ENCODE measurements at places on chromosomes 4 and X.
A peak's percentile ranks its signal among the peaks of the same experiment; 100 is the strongest.

- no peaks in the 10 kb centered on the region for H3K27me3 ChIP-seq
- no peaks in the 10 kb centered on the region for H3K36me3 ChIP-seq
- no peak overlapping the region for H3K27ac ChIP-seq
- no peaks in the 10 kb centered on the region for H3K4me1 ChIP-seq
These were observed 66.5 kb downstream of the TIGD2 start for GRCh38 chr4:89177807-89178206.

DNA sequence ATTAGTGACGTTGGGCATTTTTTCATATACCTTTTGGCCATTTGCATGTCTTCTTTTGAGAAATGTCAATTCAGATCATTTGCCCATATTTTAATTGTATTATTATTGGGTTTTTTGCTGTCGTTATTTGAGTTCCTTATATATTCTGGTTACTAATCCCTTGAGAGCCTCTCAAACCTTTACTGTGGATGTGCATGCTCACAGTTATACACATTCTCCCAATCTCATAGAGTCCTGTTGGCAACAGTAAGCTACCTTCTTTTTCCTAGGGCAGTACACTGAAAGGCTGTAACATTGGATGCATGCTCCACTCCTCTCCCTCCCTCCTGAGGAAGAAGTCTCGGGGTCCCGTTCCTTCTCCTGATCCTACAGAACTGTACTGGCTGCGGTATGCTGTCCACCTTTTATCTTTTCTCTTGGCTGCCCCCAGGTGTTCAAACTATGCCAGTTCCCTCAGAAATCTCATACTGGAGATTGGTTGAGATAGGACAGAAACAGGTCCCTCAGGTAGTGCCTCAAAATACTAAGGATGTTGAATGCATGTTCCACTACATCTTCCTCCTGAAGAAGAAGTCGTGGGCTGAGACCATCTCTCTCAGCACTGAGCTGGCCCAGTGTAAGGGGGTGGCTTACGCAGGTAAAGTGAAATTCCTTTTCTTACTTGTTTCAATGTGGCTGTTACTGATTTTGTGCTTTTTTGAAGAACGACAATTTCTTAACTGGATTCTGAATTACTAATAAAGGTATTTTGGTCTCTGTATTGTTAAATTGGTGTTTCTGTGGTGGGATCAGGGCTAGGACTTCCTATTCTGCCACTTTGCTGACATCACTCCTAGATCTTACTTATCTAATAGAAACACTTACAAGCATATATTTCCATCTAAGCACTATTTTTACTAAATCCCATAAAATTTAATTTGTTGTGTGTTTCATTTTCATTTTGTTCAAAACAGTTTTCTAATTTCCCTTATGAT is 145.4 kb upstream of the HUWE1 start:
- H3K36me3 ChIP-seq: no peaks in the 10 kb centered on the region
- DNase-seq: no peak

GRCh38 chr4:41787931-41788330 is 39.4 kb upstream of the PHOX2B start:
- DNase-seq: no peak
- H3K4me3 ChIP-seq: no peak overlapping the region
- no peaks in the 10 kb centered on the region for H3K4me1 ChIP-seq
- H3K27ac ChIP-seq: no peak overlapping the region

DNA sequence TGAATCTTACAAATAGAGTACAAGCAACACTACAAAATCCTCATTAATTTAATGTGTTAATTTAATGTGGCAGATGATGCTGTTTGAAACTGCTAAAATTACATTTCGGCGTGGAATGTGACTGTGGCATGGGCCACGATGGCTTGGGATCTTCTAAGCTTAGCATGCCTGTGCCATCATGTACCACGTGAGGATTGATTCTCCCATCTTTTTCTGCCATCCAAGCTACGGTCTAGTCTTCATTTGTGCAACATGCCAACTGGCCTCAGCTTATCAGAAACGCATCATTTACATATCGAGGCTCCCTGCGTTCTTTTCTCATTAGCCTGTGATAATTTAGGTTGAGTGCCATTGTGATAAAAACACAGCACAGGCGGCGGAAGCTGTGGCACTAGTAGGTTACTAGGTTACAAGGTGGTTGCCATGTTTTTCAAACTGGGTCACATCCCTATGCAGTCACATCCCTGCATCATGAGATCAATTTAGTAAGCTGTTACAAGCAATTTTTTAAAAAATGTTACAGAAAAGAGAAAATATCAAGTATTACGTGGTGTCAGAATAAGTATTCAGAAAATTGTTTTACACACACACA is 189.9 kb upstream of the RBPJ start:
- no peaks in the 10 kb centered on the region for H3K36me3 ChIP-seq
- H3K4me3 ChIP-seq: no peak overlapping the region
- H3K27me3 ChIP-seq: no peaks in the 10 kb centered on the region

DNA sequence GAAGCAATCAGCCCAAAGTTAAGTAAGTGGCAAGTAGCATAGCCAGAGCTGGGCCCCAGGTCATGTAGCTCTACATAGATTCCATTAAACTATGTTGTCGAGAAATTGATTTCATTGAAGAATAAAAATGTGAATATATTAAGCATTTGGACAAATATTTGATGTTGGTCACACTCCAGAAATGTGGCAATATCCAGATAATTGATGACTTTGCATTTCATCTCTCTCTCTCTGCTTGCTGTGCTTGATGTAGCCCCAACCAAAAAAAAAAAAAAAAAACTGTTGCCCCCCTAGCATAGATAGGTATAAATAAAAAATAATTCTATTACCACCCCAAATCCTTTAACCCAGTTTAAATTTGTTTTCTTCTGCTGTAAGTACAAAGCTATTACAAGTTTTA is 7.5 kb upstream of the NDST3 start:
- no peaks in the 10 kb centered on the region for H3K27me3 ChIP-seq
- DNase-seq: no peak
- no peaks in the 10 kb centered on the region for H3K36me3 ChIP-seq

- no peaks in the 10 kb centered on the region for H3K4me1 ChIP-seq
- DNase-seq: no peak
- H3K4me3 ChIP-seq: no peak overlapping the region
These were observed 102.2 kb downstream of the SLC2A9 start for GRCh38 chr4:9919047-9919446.

DNA sequence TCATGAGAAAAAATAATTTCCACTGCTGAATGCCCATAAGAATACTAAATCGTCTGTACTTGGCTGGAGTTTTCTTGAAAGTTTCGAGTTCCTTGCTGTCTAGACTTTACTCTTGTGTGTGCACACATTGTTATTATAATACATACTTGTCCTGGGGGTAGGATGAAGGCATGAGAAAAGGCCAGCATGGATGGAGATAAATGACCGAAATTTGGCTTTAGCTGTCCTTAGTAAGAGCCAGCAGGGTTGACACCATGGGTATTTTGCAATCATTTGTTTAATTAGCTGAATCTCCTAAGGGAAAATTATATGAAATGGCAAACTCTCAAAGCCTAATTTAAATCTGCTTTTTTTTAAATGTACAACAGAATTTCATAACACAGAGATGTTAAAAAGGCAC is 641.6 kb downstream of the ADGRL3 start:
- H3K4me3 ChIP-seq: no peak overlapping the region
- no peaks in the 10 kb centered on the region for H3K4me1 ChIP-seq
- DNase-seq: no peak
- no peaks in the 10 kb centered on the region for H3K36me3 ChIP-seq
- no peak overlapping the region for H3K27ac ChIP-seq

DNA sequence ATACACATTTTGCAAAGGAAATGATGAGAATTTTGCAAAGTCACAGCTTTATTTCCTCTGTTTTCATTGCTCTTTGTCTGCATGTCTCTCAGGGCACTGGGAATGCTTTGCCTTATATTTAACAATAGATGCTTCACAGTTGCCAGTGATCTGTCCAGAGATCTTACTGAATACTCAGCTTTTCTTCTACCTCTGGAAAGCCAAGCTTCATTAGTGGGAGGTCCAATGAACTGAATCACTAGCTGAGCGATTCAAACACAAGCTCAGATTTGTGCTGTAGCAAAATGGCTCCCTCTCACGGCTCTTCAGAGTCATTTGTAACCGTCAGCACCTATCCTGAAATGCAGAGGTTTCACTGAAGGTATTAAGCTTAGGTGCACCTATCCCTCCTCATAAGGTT is 138.9 kb downstream of the DCLK2 start:
- peaks cover 4% of the 10 kb centered on the region for H3K4me1 ChIP-seq
- no peaks in the 10 kb centered on the region for H3K27me3 ChIP-seq
- no peak overlapping the region for H3K4me3 ChIP-seq
- H3K36me3 ChIP-seq: no peaks in the 10 kb centered on the region
- no peak for DNase-seq

DNA sequence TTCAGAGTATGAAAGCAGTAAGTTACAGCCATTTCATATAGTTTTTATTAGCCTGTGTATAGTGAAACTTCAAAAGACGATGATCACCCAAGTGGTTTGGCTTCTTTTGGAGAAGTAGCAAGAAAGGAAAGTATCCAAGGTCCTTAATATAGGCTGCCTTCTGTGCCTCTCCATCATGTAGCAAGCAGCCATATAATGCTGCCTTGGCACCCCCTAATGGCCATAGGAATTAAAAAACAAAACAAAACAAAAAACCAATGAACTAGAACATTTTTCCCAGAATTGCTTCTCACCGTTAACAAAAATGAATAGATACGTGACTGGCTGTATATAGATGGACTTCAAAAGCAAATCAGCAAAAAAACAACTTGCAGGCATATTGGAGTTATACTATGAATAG is 18.9 kb downstream of the LAMP2 start:
- H3K27ac ChIP-seq: no peak overlapping the region
- DNase-seq: no peak
- peaks cover 2% of the 10 kb centered on the region for H3K36me3 ChIP-seq
- no peaks in the 10 kb centered on the region for H3K4me1 ChIP-seq
- no peaks in the 10 kb centered on the region for H3K27me3 ChIP-seq
- no peak overlapping the region for H3K4me3 ChIP-seq

DNA sequence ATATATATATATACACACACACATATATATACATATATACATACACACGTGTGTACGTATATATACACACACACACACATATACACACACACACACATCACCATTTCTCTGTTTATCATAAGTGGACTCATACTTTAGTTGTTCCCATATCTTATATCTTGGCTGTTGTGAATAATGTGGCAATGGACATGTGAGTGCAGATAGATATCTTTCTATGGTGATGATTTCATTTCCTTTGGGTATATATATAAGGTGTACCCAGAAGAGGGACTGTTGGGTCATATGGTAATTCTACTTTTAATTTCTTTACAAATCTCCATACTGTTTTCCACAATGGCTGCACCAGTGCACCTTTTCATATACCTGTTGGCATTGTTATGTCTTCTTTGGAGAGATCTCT is 105.9 kb downstream of the LARP1B start:
- no peaks in the 10 kb centered on the region for H3K27me3 ChIP-seq
- no peak overlapping the region for H3K4me3 ChIP-seq
- no peak for DNase-seq
- no peaks in the 10 kb centered on the region for H3K36me3 ChIP-seq
- H3K4me1 ChIP-seq: peaks cover 2% of the 10 kb centered on the region
- H3K27ac ChIP-seq: no peak overlapping the region

GRCh38 chrX:1394731-1395501 is 3.0 kb upstream of the SLC25A6 start:
- DNase-seq: peak; percentile 74
- H3K4me3 ChIP-seq: no peak overlapping the region
- no peaks in the 10 kb centered on the region for H3K27me3 ChIP-seq
- H3K4me1 ChIP-seq: no peaks in the 10 kb centered on the region

- H3K27me3 ChIP-seq: no peaks in the 10 kb centered on the region
- DNase-seq: no peak
- no peaks in the 10 kb centered on the region for H3K4me1 ChIP-seq
- no peaks in the 10 kb centered on the region for H3K36me3 ChIP-seq
- H3K4me3 ChIP-seq: no peak overlapping the region
These were observed 45.9 kb upstream of the ZNF827 start for GRCh38 chr4:145984563-145984962.

DNA sequence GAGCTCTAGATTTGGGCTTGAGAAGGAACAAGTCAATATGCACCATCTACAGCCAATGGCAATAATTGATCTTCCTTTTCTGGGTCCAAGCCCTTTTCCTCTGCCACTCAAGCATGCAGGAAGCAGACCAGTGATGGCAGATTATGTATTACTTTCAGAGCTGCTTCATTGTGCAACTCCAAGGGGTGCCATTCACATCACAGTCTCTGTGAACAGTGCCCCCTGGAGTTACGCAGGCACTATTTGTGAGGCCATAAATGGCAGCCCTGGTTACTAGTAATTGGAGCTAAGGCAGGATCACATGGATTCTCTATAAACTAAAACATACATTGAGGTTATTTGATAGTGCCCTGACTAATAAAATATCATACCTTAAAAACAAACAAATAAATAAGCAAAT is 313.4 kb upstream of the SLC7A11 start:
- no peaks in the 10 kb centered on the region for H3K36me3 ChIP-seq
- H3K27me3 ChIP-seq: no peaks in the 10 kb centered on the region
- DNase-seq: no peak
- H3K4me3 ChIP-seq: no peak overlapping the region
